Activated T-cell treated with anti-CD3 and anti-CD28 coated beads, Interleukin-2, amount 50 U/mL, for 4 hours (primary cell): ENCODE measurements at places on chromosomes 5 and 9. TPM values are rescaled to one million over a fixed set of nuclear protein-coding genes. Genes with fewer than 3 reads are reported as not detected.

GRCh38 chr5:67465537-67466207, 269.1 kb upstream of the CD180 start:
- DNase-seq = no peak

DNA sequence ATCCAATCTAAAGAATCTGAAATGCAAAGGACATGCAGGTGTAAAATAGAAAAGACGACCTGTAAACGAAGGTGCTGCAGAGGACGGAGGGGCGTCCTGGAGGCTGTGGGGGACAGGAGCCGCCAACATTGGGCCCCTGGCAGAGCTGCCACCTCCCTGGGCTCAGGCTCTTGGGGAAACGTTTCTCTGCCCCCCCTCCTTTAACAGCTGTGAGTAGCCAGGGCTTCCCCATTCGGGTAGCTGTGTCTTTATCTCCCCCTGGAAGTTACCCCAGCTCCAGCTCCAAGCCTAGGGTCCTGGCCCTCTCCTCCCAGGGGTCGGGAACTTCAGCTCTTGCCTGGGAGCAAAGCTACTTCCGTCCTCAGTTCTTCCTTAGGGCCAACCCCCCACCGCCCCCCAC, 51.5 kb downstream of the PSD2 start:
- DNase-seq = no peak

DNA sequence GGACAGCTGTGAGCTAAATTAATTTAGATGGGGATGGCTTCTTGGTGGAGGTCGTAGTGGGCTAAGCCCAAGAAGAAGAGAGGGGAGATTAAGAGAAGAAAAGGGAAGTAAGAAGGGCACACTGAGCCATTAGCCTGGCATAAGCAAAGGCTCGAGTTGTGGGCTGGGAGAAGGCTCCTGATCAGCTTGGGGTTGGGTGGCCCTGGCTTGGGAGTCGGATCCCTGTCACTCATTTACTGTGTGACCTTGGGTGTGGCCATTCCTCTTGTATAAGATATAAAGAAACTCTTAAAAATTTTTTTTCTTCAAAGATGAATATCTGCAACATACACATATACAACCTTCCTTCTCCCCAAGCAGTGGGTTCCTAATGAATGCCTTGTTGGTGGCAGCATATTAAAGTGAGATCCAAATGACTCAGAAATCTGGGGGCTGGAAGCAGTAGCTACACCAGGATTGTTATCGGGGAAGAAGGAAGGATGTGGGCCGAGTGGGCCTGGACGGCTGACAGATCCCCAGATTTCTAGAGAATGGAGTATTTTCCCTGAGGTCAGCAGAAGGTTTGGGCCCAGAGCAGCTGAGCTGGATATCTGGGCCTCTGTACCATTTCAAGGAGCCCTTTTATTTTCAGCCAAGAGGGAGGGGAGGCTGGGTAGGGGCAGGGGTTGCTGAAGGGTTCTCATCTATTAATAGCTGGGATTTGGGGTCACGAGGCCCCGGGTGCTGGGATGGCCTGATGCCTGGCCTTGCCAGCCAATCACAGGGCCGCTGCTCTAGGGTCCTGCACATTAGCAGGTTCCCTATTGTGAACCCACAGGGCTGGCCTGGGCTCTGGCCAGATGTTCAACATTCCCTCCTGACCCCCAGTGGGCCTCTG, 52.1 kb downstream of the PPARGC1B start:
- DNase-seq = no peak

Gene LSM11
- total RNA-seq = 5.5 TPM

Gene GMCL2
- not detected for total RNA-seq
